Breast epithelium (tissue), 4 donors: ENCODE measurements at places on chromosomes 4 and X.

- no peak for DNase-seq
Measured at GRCh38 chr4:169601016-169601771, 11.2 kb downstream of the NEK1 start.

- DNase-seq = no peak
Measured at GRCh38 chrX:49308604-49309269, 5.3 kb downstream of the GAGE10 start.

- no peak for DNase-seq
Measured at GRCh38 chr4:176642472-176642871, 150.2 kb downstream of the VEGFC start.

DNA sequence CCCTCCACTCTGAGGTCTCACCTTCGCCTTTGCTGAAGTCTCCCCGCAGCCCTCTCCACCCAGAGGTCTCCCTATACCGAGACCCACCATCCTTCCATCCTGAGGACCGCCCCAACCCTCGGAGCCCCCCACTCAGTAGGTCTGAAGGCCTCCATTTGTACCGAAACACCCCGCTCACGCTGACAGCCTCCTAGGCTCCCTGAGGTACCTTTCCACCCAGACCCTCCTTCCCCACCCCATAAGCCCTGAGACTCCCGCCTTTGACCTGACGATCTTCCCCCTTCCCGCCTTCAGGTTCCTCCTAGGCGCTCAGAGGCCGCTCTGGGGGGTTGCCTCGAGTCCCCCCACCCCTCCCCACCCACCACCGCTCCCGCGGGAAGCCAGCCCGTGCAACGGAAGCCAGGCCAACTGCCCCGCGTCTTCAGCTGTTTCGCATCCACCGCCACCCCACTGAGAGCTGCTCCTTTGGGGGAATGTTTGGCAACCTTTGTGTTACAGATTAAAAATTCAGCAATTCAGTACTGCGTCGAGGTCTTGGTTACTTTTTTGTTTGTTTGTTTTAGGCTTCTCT lies 5.0 kb downstream of the SOD3 start:
- no peak for DNase-seq

DNA sequence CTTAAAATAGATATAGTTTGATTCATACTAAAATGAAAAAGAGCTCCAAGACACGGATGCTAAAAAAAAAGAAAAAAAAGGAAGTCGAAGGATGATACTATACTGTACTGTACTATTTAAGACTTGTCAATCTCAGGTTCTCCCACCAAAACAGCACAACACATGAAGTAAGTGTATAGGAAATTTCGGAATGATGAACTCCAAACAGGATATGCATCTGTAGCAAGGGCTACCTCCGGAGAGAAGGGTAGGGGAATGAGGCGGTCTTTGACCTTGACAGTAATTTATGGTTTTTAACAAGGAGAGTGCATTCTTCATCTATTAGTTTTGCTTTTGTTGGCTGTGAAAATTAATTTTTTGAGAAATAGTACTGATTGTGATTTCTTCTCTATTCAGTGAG lies 541 bp upstream of the FIP1L1 start:
- DNase-seq = no peak

DNA sequence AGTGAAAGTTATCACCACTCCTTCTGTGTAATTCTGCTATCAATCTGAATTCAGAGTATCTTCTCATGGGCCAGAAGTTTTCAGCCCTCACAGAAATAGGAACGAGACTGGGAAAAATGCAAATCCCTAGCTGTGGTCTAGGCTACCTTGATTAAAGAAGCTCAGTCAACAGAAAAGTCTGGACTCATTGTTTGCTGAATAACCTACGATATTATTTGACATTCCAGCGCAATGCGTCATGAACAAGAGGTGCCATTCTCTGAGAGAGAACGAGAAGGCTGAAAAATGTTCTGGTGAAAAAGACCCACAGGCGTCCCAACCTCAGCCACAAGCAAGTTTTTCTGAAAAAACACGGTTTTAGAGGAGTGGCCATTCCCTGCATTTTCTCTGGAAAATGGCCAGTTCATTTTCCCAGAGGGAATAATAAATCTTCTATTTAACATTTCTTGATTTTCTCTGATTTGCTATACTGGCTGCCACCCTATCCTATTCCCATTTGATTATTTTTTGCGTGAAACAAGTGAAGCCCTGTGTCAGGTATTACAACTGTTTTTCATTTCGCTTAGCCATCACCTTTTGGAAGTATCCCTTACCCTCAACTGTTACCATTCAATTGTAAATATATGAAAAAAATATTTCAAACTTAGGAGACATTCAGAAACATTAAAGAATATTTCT lies 1117.6 kb upstream of the PRKX start:
- DNase-seq = no peak
